Stimulated activated CD8-positive, alpha-beta memory T cell treated with anti-CD3 and anti-CD28 coated beads, Interleukin-2, amount 100 ng/mL, for 1 hour (primary cell): ENCODE measurements at places on chromosomes 12 and 14.

- DNase-seq, result no peak
Measured at GRCh38 chr14:23441076-23441475, 5.6 kb upstream of the MYH7 start.

GRCh38 chr12:97790281-97790680 is 327.7 kb downstream of the RMST start:
- DNase-seq, result no peak

GRCh38 chr12:22100958-22101748 is 55.1 kb downstream of the CMAS start:
- DNase-seq, result no peak

- no peak for DNase-seq
Measured at GRCh38 chr14:51954031-51954430, 35.3 kb upstream of the RTRAF start.

- no peak for DNase-seq
Measured at GRCh38 chr12:6430124-6430989, 14.4 kb upstream of the CD27 start.

- DNase-seq, result no peak
Measured at GRCh38 chr12:121452340-121452984, 52.5 kb downstream of the RNF34 start.

DNA sequence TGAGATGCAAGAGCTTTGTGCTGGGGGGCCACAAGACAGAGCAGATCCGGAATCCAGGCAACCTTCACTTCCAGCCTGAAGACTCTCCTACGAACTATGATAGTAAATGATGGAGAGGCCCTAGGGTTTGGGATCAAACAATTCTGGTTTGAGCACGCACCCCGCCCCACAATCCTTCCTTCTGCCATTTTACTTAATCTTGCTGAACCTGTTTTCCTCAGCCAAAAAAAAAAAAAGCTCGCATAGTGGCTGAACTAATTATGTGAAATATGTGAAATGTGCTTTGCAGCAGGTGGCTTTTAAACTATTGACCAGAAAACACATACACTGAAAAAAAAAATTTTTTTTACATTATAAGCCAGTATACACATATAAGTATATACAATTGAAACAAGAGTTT is 667 bp upstream of the ITFG2 start:
- no peak for DNase-seq
